ENCODE measurements at places on chromosomes 5 and 9.

GRCh38 chr9:93117924-93118862 lies 15.9 kb downstream of the NINJ1 start:
- DNase-seq: no peak

DNA sequence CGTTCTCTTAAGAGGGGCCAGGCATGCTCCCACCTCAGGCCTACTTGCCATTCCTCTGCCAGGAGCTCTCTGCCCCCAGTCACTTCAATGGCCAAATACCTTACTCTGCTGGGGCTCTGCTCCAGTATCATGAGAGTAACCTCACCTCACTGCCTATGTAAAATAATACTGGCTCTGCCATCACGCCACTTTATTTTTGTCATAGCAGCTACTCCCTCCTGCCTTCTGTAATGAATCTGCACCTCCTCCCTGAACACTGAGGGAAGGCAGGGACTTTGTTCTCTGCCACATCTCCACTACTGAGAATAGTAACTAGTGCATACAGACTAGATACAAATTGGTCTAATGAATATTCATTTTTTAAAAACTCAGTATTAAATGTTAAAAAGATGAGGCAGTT lies 33.8 kb downstream of the MACROH2A1 start:
- no peak for DNase-seq

DNA sequence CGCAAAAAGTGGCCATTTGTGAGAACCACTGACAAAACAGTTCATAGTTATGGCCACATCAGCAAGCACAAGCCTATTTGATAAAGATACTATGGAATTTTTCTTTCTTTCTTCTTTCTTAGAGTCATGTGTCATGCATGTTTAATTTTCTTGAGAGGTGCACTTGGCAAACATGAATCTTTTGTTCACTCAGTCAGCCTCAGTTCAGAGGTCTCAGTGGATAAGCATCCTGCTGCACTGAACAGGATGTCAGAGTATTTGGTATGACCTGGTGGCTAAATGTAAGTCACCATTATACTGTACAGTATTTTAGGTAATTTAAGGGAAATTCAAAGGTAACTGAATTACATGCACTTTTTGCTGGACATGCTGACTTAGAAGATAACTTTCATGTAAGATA lies 5.4 kb downstream of the NNT start:
- DNase-seq: no peak

DNA sequence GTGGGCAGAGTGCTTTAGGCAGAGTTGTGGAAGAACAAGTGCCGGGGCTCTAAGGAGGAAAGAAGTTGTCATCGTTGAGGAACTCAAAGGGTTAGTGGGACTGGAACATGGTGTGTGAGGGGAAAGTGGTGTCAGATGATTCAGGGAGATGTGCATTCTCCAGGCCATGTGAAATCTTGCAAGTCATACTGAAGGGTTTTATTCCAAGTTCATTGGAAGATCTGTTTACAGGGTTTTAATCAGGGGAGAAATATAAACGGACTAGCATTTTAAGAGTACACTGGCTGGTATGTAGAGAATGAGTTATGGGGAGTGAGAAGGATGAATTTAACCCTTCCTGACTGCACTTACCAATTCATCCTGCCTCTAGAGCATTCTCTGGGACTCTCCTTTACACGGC lies 49.3 kb downstream of the NR2F1 start:
- no peak for DNase-seq

- no peak for DNase-seq
These were observed 693.8 kb downstream of the NR2F1-AS1 start for GRCh38 chr5:92887254-92887653.

Data from NCI-H187 (cell line).